ENCODE measurements at places on chromosomes 6 and 20.

GRCh38 chr6:83006270-83006905 is 59.3 kb downstream of the UBE3D start:
- no peak for DNase-seq

DNA sequence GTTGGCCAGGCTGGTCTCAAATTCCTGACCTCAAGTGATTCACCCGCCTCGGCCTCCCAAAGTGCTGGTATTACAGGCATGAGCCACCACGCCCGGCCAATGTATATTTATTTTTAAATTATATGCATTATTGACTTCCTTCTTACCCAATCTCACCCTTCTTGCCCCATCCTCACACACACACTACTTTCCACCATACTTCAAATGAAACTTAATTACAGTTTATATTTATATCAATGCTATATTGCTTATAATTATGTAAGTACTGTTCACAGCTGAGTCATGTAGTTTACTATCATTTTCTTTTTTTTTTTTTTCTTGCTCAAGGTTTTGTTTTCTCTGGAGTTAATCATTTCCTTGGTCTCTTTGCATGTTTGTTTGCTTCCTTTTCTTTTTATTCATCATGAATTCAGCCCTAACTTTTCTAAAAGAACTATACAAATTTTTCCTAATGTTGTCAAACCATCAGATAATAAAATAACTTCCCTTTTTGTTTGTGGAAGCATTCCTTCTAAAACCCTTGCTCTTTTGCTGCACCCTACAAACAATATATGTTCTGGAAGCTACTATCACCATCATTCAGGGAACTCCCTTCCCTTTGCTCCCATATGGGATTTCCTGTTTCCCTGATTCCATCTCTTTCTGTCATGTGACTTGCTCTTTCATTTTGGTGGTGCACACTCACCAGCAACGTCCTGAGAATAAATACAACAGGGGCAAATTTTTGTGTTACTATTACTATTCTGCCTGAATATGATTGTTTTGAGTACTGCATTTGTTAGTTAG is 201.7 kb upstream of the SASH1 start:
- DNase-seq, result no peak

DNA sequence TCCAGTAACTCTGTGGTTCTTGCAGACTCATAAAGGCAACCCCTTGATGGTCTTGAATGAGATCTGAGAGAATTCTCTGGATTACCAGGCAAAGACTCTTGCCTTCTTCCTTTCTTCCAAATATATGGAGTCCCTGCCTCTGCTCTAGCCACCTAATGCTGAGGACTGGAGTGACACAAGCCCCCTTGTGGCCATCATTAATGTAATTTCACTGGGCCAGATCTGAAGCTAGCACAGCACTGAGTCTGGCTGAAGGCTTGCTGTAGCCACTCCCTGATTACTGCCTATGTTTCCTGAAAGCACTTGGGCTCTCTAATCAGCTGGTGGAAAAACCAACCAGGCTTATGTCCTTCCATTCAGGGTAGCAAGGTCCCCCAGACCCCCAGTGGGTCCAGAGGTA is 559.3 kb upstream of the IRAK1BP1 start:
- DNase-seq, result no peak

- no peak for DNase-seq
Observed at GRCh38 chr6:87366899-87367298, 22.3 kb downstream of the C6orf163 start.

DNA sequence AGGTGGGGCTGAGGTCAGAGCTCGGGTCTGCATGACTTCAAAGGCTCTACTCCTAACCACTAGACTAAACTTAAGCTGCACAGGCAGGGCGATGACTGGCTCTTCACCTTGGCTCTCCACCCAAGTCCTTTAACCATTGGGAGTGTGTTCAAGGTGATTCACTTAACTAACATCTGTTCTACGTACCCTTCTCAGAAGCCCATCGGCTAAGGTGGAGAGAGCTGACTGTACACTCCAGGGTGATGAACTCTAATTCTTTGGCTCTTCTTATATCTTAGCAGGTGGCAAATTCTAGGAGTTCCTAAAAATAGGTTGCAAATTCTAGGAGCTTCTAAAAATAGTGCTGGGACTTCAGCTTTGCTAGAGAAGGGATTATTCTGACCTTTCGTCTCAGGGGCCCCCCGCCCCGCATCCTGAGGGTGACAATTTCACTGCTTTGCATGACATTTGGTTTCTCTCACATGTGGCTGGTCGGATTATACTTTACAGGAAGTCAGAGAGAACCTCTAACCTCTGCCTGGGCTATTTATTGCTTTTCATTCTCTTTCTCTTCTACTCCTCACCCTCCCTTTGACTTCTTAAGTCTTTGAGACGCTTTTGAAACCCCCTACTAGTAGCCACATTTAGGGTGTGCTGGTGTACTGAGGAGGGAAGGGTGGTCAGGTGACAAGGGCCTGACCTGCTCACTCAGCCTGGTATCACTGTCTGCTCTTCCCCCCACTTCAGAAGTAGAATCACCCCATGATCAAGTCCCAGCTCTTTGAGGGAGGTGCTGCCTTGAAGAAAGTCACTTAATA is 55.5 kb downstream of the PRDM1 start:
- no peak for DNase-seq
